A549 treated with dexamethasone at 1 μM for 4 hours (cell line): ENCODE measurements at places on chromosomes 7 and 10. TPM values are rescaled to one million over a fixed set of nuclear protein-coding genes. Genes with fewer than 3 reads are reported as not detected.

ICA1 gene
- 0.66 to 1.3 TPM (median 0.97 TPM) in 5 replicates for total RNA-seq

CLDN12 gene
- 24.1 to 37.5 TPM (median 31.6 TPM) in 5 replicates for total RNA-seq

SYCE1 gene
- not detected in 5 replicates for total RNA-seq

GRB10 gene
- 47.3 to 61.4 TPM (median 56.9 TPM) in 5 replicates for total RNA-seq

TAS2R5 gene
- 0.26 to 0.50 TPM (median 0.43 TPM) in 5 replicates for total RNA-seq

GALNT17 gene
- not detected in 5 replicates for total RNA-seq

HEPACAM2 gene
- total RNA-seq = 0.14 TPM in 1 of 5 replicates, not detected in the others

C10orf90 gene
- 2.9 to 3.8 TPM (median 3.3 TPM) in 5 replicates for total RNA-seq

HABP2 gene
- total RNA-seq = 0.07 to 0.14 TPM (median 0.11 TPM) in 5 replicates

HECW1 gene
- 15.9 to 20.5 TPM (median 19.2 TPM) in 5 replicates for total RNA-seq

ABCC2 gene
- total RNA-seq = 85.6 to 114 TPM (median 103 TPM) in 5 replicates

GIMAP7 gene
- not detected in 5 replicates for total RNA-seq

NKX2-3 gene
- total RNA-seq = 0.05 TPM in 2 of 5 replicates, not detected in the others

TPST1 gene
- 6.3 to 8.3 TPM (median 7.3 TPM) in 5 replicates for total RNA-seq

GIMAP6 gene
- not detected in 5 replicates for total RNA-seq

LRRC17 gene
- 0.03 to 0.13 TPM (median 0.06 TPM) in 4 of 5 replicates, not detected in the other for total RNA-seq

CAV1 gene
- 574 to 718 TPM (median 675 TPM) in 5 replicates for total RNA-seq

CHST3 gene
- total RNA-seq = 50.5 to 76.3 TPM (median 69.3 TPM) in 5 replicates

UMAD1 gene
- 9.5 to 10.8 TPM (median 9.9 TPM) in 5 replicates for total RNA-seq

OPN4 gene
- total RNA-seq = 0.04 TPM in 1 of 5 replicates, not detected in the others

FGL2 gene
- total RNA-seq = not detected in 5 replicates

DYNC1I1 gene
- 0.11 to 0.25 TPM (median 0.13 TPM) in 5 replicates for total RNA-seq
